Cardiac septum (tissue), 1 donor: ENCODE measurements at places on chromosomes 2 and 18. TPM values are rescaled to one million over a fixed set of nuclear protein-coding genes. Genes with fewer than 3 reads are reported as not detected.

- no peak for DNase-seq
Measured at GRCh38 chr2:108986916-108987510, 2.0 kb downstream of the EDAR start.

DNA sequence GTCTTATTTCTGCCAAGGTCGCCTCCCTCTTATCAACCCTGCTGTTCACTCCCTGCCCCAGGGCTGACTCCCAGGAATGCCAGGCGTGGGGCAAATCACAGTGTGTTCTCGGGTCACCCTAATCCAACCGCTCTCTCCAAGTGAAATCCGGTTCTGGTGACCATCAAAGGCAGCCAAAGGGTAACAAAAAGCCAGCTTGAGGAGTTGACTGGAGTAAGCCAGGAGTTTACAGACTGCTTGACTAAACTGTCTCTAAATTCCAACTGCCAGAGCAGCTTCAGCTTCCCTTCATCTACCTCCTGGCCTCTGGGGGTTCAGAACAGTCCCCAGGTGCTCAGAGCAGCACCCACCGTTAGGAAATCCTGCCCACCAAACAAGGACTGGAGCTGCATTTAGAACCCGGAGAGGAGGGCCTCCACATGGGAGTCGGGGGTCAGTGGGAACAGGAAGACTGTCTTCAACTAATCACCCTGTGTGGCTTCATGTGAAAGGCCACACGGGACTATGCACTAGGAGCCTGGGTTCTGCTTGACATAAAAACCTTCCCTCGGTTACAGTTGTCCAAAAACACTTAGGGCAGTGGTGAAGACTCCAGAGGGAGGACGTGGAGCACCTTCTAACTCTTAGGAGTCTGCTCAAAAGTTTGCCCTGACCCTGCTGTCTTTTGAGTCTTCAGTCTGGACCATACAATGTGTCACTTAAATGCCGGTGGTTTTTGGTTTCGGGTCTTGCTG is 24.2 kb upstream of the MCFD2 start:
- no peak for DNase-seq

DNA sequence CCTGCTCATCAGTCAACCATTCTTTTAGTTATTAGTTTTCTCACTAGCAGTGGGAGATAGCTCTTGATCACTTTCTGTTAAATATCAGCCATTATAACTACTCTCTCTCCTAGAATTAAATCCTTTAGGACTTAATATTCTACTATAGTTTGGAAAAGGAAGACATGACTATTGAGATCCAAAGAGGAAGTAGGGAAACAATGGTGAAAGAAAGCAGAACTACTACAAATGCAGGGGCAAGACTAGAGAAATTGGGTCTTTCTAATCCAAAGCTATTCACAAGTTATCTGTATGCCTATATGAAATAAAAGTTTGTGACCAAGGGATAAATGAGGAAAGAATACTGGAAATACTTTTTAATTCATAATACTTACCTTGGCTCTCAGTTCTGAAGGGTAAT is 65.1 kb downstream of the SRBD1 start:
- DNase-seq, result no peak

GRCh38 chr18:49021433-49022129 is 70.8 kb upstream of the SMAD7 start:
- peak; percentile 85 for DNase-seq

DNA sequence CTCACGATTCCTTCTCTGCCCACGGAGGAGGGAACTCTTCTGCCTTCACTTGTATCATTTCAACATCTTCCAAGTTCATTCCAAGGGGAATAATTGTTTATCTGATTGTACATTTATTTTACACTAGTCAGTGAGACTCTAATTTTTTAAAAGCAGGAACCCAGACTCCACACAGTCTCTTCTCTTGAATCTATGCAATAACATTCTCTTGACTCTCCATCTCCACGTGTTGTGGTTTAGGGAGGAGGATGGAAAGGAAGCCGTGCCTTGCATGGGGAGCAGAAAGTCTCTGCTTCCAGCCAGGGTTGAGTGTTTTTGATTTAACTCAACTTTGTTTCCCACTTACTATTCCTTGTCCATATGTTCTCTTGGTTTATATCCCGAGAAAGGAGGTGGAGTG is 131.1 kb upstream of the RIOK3 start:
- DNase-seq, result no peak

DNA sequence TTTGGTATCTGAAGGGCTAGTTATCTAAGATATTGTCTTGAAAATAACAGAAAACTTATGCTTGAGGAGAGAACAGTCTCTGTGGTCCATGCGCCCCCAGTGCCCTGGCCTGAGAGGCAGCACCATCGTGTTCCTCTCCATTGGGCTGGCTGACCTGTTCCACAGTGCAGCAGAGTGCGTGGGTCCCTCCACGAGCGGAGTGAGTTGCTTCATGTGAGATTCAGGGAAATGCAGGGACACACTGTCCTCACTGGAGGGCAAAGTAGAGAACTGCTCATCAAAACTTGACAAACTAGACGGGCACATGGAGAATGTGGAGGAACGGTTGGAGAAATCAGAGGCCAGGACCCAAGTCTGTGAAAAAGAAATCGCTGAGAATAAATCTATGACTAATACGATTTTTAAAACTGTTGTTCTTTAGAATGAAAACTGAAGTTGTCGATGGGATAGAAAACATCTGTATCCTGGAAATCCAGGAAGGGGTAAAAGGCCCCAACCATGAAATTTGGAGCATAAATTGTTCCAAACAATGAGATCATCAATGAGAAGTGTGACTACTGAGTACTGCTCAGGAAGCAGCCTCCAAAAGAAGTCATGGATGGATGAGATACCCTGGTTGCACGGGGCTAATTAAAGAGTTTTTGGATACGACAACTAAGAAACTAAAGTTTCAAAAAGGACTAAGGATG is 58.1 kb downstream of the REV1 start:
- no peak for DNase-seq

DNA sequence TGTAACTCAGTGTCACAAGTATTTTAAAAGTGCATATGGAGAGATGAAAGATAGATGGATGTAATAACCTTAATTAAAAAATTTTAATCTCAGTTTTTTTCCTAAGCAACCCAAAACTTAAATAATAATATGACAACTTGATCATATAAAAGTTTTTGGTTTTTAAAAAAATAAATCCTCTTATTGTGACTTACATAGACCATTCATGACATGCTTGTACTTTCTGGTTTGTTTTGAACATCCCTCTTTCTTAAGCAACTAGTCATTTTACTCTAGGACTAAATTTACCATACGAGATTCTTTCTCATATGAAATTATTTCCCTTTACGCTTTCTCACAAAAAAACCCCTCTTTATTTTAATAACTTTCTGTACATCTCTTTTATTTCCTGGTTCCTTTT is 6.5 kb upstream of the PLA2R1 start:
- DNase-seq, result no peak

DNA sequence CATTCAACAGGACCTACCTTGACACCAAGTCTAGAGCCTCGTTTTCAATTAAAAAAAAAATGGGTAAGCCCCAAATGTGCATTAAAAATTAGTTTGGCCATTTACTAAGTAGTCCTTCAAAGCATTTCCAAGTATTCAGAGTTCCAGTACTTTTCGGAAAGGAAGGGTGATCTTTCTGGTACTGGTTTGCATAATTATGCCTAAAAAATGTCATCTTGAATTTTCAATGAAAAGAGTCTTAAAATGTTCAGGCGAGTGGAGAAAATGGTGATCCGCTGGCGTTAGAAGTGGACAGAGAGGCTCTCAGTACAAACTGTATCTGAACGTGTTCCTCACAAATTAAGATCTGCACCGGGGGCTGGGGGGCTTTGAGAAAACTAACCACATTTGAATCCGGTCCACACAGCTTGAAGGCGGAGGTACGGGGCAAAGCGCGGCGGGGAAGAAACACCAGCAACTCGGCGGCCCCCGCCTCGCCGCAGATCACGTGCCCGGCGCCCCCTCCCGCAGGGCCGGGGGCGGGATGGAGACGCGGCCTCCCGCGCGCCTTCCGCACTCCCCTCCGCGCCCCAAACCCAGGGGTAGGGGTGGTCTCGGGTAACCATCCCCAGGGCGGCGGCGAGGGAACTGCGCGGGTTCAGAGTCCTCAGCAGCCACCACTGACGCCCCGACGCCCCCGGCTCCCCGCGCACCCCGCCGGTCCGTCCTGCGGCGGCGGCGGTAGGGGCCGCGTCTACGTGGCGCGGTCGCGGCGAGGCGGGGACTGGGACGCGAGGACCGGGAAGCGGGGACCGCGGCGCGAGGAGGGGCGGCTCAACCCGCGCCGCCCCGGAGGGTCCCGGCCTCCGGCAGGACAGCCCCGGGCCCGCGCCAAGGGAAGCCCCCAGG is 564 bp downstream of the LPIN2 start:
- peak; percentile 81 for DNase-seq

DNA sequence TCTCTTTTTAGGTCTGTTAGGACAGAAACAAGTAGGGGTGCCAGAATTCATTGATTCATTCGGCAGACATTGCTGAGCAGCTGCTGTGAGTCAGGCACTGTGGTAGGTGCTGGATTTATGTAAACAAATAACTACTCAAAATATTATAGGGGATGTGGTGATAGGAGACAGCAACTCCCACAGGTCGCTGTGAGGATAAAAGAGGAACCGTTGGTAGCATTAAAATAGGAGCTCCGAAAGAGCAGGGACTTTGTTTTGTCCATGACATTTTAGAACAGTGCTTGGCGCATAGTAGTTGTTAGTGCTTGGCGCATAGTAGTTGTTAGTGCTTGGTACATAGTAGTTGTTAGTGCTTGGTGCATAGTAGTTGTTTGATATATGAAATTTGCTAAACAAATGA is 29.2 kb downstream of the ATP6V1C2 start:
- no peak for DNase-seq

- no peak for DNase-seq
Measured at GRCh38 chr18:79200546-79201268, 131.5 kb downstream of the ATP9B start.

DNA sequence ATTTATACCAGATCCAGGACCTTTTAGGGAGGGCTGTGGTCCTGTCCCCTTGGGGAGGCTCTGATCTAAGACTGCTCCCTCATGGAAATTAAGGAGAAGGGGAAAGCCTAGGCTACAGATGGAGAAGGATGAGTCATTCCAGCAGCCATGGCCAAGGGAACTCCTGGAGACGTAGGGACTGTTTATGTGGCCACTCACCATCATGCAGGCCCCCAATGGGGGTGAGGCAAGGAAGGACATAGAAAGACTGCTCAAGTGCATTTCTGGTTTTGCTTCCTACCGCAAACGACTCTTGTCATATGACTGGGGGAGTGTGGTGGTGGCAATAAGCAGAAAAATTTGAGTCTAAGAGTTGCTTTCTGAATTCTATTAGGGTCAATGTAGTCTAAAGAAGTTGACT is 54.0 kb upstream of the CYP1B1 start:
- no peak for DNase-seq

GRCh38 chr2:171625006-171625405 is 62.3 kb upstream of the DYNC1I2 start:
- DNase-seq, result no peak

GRCh38 chr2:139201516-139201915 is 421.3 kb upstream of the NXPH2 start:
- DNase-seq, result no peak

SLC30A3 gene
- 10.2 TPM for total RNA-seq

TCF23 gene
- not detected for total RNA-seq
